Keratinocyte (primary cell): ENCODE measurements at places on chromosomes 12 and 14.
A peak's percentile ranks its signal among the peaks of the same experiment; 100 is the strongest.

- DNase-seq, result no peak
Observed at GRCh38 chr12:85448548-85449139, 168.6 kb downstream of the ALX1 start.

GRCh38 chr12:22353615-22354325, 19.3 kb upstream of the ST8SIA1 start:
- no peak for DNase-seq

DNA sequence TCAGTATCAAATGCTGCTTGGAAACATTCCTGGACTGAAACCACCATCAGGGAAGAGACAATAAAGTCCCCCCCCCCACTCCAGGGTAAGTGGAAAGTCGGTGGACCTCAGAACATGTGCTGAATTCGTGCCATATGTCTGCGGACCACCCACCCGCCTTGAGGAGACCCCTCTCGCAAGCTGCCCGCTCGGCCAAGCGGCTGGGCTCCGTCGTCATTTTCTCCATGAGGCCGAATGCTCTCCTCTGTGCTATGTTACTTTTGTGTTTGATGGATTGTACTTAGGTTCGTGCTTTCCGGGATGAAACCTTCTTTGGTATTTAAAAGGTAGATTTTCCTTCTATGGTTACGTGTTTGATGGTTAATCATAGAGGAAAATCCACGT, 136.2 kb upstream of the RTL1 start:
- DNase-seq, result no peak

GRCh38 chr12:4244868-4245267, 28.7 kb upstream of the CCND2 start:
- no peak for DNase-seq

- no peak for DNase-seq
Observed at GRCh38 chr12:110883251-110883650, 36.5 kb downstream of the CCDC63 start.

GRCh38 chr12:99767809-99768208, 120.3 kb downstream of the GARIN6 start:
- no peak for DNase-seq

DNA sequence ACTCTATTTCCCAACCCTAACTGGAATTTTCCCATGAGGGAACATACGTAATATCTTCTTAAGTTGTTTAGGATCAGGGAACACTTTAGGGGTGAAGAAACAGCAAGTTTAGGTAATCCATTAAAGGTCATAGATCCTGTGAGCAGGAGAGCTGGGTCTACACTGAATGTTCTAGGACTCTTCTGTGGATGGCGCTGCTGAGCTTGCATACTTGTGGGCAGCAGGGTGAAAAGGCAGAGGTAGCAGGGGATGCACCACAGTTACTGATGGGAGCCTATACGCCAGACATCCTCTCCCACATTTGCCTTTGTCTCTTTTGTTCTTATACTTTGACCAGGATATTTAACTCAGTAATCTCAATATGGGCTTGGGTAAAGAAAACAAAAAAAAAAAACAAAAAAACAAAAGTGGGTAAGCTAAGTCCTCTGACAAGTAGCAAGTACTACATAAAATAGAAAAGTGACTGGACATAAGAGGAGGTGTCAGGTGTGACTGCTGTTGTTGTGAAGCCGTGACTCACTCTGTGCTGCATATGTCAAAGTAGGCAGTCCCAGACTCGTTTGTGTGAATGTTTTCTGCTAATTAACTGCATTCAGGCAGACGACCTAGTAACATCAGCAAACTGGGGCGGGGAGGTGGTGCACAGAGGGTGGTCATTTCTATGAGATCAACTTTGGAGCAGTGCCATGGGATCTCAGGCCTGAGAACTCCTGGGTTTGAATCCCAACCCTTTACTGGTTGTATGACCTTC, 31.6 kb downstream of the NEUROD4 start:
- DNase-seq, result no peak

DNA sequence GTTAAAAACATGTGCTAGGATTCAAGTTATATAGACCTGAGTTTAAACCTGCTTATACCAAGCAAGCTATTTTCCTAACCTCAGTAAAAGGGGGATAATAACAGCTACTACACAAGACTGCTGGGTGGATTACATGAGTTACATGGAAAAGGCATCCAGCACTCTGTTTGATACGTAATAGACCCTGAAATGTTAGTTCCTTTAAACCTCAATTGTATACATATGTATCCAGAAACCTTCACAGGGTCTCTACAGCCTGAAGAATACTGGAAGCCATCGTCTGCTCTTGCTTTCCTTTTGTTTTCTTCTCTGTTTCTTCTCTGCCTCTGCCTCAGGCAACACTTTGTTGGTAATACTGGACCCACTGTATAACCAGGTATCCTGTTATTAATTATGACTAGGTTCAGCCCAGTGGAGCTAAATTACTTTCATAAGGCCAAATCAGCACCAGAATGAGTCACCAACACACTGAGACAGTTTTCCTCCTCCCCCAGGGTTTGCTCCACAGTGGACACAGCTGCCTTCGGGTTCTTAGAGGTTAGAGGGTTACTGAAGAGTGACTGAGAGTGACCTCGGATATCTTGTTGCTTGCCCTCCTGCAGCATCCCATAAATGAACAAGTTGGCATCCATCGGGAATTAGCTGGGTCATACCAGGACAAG, 127.1 kb downstream of the CAPZA3 start:
- peak; percentile 9 for DNase-seq

DNA sequence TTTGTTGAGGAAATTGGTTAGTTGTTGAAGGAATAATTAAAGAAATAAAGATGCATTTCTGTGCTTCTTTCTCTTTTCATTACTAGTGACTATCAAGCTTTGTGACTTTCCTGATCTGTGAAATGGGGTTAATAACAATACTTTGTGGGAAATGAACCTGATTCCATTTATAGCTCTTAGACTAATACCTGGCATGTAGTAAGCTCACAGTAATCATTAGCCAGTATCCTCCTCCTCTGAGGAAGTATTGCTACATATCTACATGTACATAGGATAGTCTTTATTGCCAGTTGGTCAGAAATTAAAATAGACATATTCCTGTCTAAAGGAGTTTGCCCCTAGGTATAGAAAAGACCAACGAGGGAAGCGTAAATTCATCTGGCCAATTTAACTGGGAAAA, 1.8 kb upstream of the CCDC198 start:
- DNase-seq, result no peak

GRCh38 chr12:30961030-30961429, 34.5 kb downstream of the TSPAN11 start:
- DNase-seq, result no peak

DNA sequence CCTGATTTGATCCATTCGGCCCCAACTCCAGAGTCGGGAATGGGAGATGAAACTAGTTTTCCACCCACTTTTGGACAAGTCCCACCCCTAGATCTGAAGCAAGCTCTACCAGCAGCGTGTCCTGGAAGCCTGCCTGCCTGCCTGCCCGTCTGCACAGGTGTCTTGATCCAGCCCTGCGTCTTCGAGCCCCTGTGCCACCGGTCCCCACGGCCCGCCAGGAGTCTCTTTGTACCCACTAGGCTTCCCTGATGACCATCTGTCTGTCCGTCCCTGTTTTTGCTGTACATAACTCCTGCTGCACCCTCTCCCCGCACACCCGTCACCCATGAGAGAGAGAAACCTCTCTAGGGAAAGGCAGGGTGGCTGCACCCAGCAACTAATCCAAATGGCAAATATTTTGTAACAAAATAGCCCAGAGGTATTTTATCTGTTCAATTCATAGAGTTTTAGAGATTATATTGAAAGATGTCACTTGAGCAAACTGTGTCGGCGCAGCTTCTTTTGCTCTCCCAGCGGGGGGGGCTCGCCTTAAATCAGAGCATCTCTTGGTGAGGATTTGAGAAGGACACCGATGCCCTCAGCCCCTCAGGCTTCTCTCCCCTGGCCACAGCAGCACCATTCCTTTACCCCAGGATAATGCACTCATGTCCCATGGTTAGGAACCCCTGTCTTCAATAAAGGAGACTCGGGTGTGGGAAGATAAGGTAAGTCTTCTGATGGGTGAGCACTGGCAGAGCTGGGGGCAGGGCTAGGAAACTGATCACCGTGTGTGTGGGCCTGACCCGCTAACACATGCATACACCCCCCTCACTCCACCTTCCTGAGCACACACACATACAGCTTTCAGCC, 35.8 kb downstream of the SLC6A12 start:
- DNase-seq, result no peak

GRCh38 chr14:88802596-88802995, 9.8 kb upstream of the EML5 start:
- DNase-seq, result no peak

- DNase-seq, result no peak
Observed at GRCh38 chr12:83932011-83932410, 980.6 kb downstream of the SLC6A15 start.

GRCh38 chr14:95964901-95965300, 74.3 kb upstream of the C14orf132 start:
- DNase-seq, result no peak

- no peak for DNase-seq
Observed at GRCh38 chr12:69084816-69085378, 151.9 kb upstream of the CPM start.

DNA sequence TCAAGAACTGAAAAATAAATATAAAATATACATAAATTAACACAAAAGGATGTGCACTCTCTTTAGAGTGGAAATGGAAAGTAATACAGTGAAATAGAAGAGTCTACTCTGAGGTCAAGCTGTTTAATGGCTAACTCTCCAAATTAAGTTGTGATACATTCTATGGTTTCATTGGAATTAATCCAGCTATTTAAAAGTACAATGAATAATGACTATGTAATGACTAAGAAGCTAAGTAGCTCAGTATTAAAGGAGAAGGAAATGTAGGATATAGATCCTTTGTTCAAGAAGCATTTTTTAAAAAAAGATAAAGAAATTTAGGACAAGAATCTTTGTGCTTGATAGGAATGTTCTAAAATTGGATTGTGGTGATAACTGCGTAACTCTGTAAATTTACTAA, 85.3 kb downstream of the LRP6 start:
- DNase-seq, result peak; percentile 25

GRCh38 chr12:50764286-50765094, 589 bp downstream of the ATF1 start:
- no peak for DNase-seq

GRCh38 chr12:28569698-28570411, 379.6 kb downstream of the CCDC91 start:
- DNase-seq, result no peak

DNA sequence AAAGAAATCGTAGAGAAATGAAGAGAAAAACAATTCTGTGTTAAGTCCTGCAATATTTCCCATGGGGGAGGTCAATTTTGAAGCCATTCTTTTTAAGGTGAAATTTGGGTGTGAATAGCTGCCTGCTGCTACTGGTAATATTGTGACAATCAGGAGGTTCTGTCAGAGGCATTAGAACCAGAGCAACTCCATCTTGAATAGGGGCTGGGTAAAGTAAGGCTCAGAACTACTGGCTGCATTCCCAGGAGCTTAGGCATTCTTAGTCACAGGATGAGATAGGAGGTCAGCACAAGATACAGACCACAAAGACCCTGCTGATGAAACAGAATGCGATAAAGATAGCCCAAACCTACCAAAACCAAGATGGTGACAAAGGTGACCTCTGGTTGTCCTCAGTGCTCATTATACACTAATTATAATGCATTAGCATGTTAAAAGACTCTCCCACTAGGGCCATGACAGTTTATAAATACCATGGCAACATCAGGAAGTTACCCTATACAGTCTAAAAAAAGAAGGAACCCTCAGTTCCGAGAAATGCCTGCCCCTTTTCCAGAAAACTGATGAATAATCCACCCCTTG, 24.8 kb upstream of the MTHFD1 start:
- no peak for DNase-seq

DNA sequence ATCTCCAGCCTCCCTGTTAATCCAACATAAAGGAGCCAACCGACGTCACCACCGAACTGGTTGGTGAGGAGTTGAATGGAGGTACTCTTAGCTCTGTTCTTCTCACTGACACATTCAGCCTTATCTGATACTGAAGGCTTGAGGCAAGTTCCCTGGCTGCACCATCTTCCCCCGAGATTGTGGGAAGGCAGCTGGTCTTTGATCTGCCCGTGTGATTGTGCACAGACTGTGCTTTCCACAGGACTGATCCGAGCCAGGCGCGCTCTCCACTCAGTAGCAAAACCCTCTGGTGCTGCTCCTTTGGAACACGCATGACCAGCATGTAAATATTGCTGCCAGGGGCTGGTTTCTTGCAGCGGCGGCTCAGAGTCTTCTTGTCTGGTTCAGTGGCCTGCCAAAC, 30.1 kb upstream of the DLK1 start:
- DNase-seq, result no peak

DNA sequence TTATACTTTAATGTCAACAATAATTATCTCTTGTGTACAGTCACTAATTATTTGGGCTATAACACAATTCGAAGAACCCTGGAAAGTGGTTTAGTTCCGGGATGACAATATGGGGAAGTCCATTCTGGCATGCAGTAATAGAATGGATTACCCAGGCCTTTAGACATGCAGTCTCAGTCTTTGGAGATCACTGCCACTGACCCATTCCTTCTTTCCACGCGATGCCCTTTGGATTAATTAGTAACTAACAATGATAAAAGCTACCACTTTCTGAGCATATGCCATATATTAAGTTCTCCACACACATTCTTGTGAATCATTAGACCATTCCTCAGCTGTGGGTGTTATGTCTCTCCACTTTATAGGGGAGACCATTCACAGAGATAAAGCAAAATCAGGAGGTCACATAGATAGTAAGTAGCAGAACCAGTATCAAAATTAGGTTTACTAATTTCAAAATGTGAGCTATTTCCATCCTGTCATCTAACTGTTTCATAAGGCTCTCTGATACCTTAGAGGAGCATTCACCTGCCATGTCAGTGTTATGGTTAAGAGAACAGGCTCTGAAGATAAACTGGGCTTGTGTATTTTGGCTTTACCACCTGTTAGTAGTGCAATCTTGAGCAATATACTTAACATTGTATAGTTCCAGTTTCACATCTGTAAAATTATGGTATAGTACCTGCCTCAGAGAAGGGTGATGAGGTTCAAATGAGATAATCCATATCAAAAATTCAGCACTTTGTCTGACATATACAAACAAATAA, 27.2 kb upstream of the KCNJ8 start:
- DNase-seq, result no peak

DNA sequence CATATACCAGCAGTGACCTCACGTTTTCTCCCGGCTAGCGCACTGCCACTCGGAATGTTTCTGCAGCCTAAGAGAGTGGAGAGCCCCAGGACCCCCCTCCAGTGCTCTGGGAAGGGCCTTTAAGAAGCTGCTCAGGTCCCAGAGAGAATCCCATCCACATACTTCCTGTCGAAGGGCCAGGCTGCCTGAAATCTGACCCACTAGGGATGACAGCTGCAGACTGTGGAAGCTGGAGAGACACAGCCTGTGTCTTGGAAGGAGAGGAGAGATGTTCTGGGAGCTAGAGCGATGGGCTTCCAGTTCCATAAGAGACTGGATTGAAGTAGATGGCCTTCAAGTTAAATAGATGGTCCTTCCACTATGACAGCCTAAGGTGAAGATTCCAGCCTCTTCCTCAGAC, 54.4 kb downstream of the IQSEC3 start:
- no peak for DNase-seq

- no peak for DNase-seq
Observed at GRCh38 chr14:35632676-35633075, 98.7 kb downstream of the INSM2 start.

GRCh38 chr12:128684352-128684751, 139.4 kb downstream of the SLC15A4 start:
- DNase-seq, result no peak
